CD4-positive, CD25-positive, alpha-beta regulatory T cell (primary cell): ENCODE measurements at places on chromosomes 2 and 18. TPM values are rescaled to one million over a fixed set of nuclear protein-coding genes. Genes with fewer than 3 reads are reported as not detected.

DNA sequence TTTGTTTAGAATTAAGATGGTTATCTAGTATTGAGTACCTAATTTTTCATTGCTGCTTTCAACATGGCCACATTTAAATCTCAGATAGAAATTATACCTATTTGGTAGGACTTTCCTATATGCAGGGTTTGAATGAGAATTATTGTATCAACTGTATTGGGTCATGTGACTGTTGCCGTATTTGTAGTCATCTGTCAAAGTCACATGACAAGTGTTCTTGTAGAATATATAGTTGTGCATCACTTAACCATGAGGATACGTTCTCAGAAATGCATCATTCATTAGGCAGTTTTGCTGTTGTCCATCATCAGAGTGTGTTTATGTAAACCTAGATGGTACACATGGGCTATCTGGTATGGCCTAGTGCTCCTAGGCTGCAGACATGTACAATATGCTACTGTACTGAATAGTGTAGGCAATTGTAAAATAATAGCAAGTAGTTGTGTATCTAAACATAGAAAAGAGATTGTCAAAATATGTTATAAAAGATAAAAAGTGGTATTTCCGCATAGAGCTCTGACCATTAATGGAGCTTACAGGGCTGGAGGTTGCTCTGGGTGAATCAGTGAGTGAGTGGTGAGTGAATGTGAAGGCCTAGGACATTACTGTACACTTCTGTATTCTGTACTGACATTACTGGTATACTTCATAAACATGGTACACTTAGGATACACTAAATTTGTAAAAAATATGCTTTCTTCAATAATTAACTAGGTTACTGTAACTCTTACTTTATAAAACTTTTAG is 123.7 kb downstream of the MAP4K4 start:
- no peak for DNase-seq

GRCh38 chr2:69946351-69947324 is 14.8 kb downstream of the ASPRV1 start:
- DNase-seq, result peak; percentile 24

DNA sequence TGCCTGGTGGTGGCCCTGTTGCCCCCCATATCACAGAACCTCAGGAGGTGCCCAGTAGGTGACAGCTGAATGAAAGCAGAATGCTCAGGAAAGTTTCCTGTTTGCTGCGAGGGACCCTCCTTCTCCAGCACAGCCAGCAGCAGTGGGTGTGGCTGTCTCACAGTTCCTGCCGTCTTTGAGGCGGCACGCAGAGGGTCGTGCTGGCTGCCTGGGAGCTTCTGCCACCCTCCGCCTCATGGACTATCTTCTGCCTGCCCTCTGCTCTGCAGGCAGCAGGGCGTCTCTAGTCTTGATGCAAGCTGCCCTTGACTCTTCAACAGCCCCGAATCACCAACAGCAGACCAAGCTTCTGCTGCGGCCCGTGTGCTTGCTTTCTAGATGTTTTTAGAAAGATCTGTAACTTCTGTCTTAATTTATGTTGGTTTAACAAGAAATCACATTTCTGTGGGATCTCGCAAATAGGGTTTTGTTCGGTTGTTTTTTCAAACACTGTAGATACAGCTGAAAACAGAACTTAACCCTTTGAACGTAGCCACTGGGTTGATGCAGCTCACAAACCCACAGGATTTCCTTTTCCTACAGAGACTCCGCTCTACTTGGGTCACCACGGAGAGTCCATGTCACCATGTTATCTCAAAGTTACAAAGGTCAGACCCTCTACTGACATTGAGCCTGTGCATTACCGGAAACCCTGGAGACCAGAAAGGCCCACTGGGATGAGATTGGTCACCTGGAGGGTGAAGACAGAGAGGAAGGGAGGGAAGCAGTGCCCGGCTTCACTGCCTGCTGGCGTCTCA is 144.9 kb downstream of the ACOXL start:
- no peak for DNase-seq

GRCh38 chr2:192082121-192082520 is 112.6 kb downstream of the TMEFF2 start:
- DNase-seq, result no peak

Gene SRD5A2
- polyA plus RNA-seq, result not detected

Gene C2orf42
- 23.6 TPM for polyA plus RNA-seq
